ENCODE measurements at places on chromosomes 2 and 18. TPM values are rescaled to one million over a fixed set of nuclear protein-coding genes. Genes with fewer than 3 reads are reported as not detected.

Gene FAM237A
- total RNA-seq = not detected

DNA sequence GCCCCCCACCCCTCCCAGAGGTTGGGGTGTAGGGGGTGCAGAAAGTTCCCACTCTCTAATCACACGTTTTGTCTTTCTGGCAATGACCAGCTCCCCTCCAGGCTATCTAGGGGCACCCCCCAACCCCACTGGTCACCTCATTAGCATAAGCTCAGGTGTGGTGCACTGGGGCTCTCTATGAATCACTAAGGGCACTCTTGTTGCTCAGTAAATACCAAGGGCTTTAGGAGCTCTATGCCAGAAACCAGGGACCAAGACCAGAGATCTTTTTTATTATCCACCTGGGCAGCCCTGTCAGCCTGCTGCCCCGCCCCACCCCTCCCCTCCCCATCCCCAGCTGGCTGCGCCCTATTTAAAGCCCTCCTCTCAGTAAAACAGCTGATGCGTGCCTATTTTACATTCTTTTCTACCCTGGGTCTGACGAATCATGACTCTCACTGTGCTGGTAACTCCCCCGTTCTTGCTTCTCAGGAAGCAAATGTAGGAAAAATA, 24.3 kb downstream of the NCK2 start:
- no peak for DNase-seq

DNA sequence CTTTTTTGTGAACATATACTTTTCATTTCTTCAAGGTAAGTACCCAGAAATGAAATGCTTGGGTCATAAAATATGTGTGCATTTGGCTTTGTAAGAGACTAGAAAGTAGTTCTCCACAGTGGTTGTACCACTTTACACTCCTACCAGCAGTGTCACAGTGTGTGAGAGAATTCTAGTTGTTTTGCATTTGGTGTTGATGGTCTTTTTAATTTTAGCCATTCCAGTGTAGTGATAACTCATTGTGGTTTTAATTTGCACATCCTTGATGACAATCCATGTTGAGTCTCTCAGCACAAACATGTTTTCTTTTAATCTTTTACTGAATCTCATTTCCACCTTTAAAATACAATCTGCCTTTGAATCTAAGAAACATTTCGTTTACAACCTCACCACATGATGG, 402.5 kb upstream of the ETAA1 start:
- DNase-seq = no peak

GRCh38 chr2:73255907-73256617, 22.0 kb downstream of the CCT7 start:
- no peak for DNase-seq

GRCh38 chr2:170843656-170844055, 27.0 kb downstream of the GAD1 start:
- no peak for DNase-seq

All from left lung (tissue), 14 donors.